ENCODE measurements at places on chromosomes 12 and 14. TPM values are rescaled to one million over a fixed set of nuclear protein-coding genes. Genes with fewer than 3 reads are reported as not detected.

GLI1 gene
- 6.4 TPM for total RNA-seq

- H3K27ac ChIP-seq: no peak overlapping the region
- no peak overlapping the region for H3K4me3 ChIP-seq
- DNase-seq: no peak
- no peaks in the 10 kb centered on the region for H3K36me3 ChIP-seq
These were observed 68.9 kb downstream of the MOK start for GRCh38 chr14:102236026-102236425.

DNA sequence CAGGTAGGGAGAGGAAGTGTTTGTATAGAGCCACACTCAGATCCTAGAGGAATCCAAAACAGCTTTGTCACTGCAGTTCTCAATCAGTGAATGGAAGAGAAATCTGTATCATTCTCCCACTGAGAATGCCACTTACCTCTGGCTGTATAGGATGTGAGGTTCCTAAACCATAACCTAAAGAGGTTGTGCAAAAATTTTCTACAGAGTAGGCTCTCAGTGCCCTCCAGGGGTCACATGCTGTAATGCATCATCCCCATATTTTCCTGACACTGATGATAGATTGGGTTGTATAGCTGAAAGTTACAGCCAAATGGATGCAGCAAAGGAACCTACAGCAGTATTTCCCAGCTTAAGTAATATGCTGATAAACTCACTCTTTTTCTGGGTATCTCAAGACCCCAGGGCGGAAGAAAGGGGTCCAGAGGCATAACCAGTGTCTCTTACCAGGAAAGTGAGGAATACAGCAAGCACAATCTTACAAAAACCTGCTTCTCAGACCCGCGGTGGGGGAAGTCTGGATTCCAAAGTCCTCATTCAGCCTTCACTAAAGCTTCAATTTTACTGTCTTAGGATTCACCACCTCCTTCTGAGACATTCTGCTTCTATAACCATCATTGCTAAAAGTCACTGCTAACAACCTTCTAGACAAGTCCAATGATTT is 3.8 kb downstream of the BCDIN3D start:
- H3K4me1 ChIP-seq: peaks cover 12% of the 10 kb centered on the region
- no peaks in the 10 kb centered on the region for H3K27me3 ChIP-seq
- H3K36me3 ChIP-seq: no peaks in the 10 kb centered on the region
- H3K27ac ChIP-seq: no peak overlapping the region
- peak; percentile 22 for DNase-seq
- H3K4me3 ChIP-seq: no peak overlapping the region

- H3K4me1 ChIP-seq: no peaks in the 10 kb centered on the region
- DNase-seq: no peak
- H3K27ac ChIP-seq: no peak overlapping the region
- peaks cover 20% of the 10 kb centered on the region for H3K27me3 ChIP-seq
- no peak overlapping the region for H3K4me3 ChIP-seq
These were observed 9.2 kb downstream of the MYO1A start for GRCh38 chr12:57040750-57041149.

GRCh38 chr12:24496755-24497154 is 452.1 kb downstream of the BCAT1 start:
- no peaks in the 10 kb centered on the region for H3K4me1 ChIP-seq
- H3K4me3 ChIP-seq: no peak overlapping the region
- H3K36me3 ChIP-seq: no peaks in the 10 kb centered on the region
- no peak overlapping the region for H3K27ac ChIP-seq
- DNase-seq: no peak
- H3K27me3 ChIP-seq: no peaks in the 10 kb centered on the region

- no peak overlapping the region for H3K27ac ChIP-seq
- H3K4me1 ChIP-seq: 0 out of 2 replicates have a peak, but pooled peaks cover 4% of the 10 kb centered on the region
- H3K4me3 ChIP-seq: no peak overlapping the region
- H3K36me3 ChIP-seq: no peaks in the 10 kb centered on the region
- no peaks in the 10 kb centered on the region for H3K27me3 ChIP-seq
These were observed 353.0 kb downstream of the CCDC91 start for GRCh38 chr12:28543021-28543890.

DCP1B gene
- 13.8 TPM for total RNA-seq

DNA sequence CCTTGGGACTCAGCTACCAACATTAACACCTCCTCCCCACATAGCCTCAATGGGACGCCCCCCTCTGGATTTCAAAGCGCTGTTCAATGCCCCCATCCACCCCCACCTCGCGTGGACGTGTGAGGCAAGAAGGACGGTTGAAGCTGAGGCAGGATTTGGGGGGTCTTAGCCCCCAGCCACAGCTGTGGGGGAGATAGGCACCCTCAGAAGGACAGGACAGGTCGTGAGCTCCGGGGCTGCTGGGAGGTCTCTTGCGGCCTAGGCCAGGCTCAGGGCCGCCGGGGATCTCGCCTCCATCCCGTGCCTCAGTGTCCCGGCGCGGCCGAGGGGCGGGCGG is 8.3 kb upstream of the SP7 start:
- H3K4me3 ChIP-seq: peak overlapping the region; percentile 68
- H3K27ac ChIP-seq: no peak overlapping the region
- H3K4me1 ChIP-seq: peaks cover 11% of the 10 kb centered on the region
- H3K27me3 ChIP-seq: no peaks in the 10 kb centered on the region
- DNase-seq: no peak

- no peak overlapping the region for H3K27ac ChIP-seq
- H3K36me3 ChIP-seq: no peaks in the 10 kb centered on the region
- H3K4me3 ChIP-seq: no peak overlapping the region
- no peak for DNase-seq
- H3K4me1 ChIP-seq: no peaks in the 10 kb centered on the region
These were observed 103.2 kb upstream of the EVL start for GRCh38 chr14:99961826-99962518.

- DNase-seq: no peak
- H3K36me3 ChIP-seq: no peaks in the 10 kb centered on the region
- no peaks in the 10 kb centered on the region for H3K4me1 ChIP-seq
- H3K27me3 ChIP-seq: no peaks in the 10 kb centered on the region
These were observed 25.0 kb upstream of the NPAS3 start for GRCh38 chr14:32913725-32914124.

CLEC7A gene
- not detected for total RNA-seq

A2M gene
- total RNA-seq: 3.0 TPM

- H3K4me3 ChIP-seq: no peak overlapping the region
- no peaks in the 10 kb centered on the region for H3K4me1 ChIP-seq
- no peaks in the 10 kb centered on the region for H3K27me3 ChIP-seq
- no peak overlapping the region for H3K27ac ChIP-seq
- 0 out of 2 replicates have a peak, but pooled peaks cover 2% of the 10 kb centered on the region for H3K36me3 ChIP-seq
These were observed 13.0 kb downstream of the TTC8 start for GRCh38 chr14:88837495-88837894.

DNA sequence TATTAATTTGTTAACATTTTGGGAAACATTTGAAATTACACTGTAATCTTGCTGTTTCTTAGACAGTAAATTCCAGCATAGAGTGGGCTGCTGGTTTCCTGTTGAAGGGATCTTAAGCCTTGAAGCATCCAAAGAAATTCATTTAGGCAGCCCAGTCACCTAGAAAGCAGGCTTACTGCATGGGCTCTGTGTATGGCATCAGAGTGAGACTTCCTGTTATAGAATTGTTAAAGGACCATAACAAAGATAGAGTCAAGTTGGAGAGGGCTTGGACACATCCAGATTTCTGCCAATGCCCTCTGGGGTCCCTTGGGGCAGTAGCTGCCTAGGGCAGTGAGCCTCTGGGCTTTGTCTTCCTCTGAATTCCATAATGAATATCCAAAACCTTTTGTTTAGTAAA is 149.2 kb downstream of the DYRK2 start:
- H3K36me3 ChIP-seq: no peaks in the 10 kb centered on the region
- H3K27me3 ChIP-seq: no peaks in the 10 kb centered on the region
- H3K4me1 ChIP-seq: no peaks in the 10 kb centered on the region
- H3K27ac ChIP-seq: no peak overlapping the region

GRCh38 chr12:8734873-8735381 is 37.1 kb downstream of the RIMKLB start:
- no peaks in the 10 kb centered on the region for H3K27me3 ChIP-seq
- H3K27ac ChIP-seq: no peak overlapping the region
- no peak overlapping the region for H3K4me3 ChIP-seq

DNA sequence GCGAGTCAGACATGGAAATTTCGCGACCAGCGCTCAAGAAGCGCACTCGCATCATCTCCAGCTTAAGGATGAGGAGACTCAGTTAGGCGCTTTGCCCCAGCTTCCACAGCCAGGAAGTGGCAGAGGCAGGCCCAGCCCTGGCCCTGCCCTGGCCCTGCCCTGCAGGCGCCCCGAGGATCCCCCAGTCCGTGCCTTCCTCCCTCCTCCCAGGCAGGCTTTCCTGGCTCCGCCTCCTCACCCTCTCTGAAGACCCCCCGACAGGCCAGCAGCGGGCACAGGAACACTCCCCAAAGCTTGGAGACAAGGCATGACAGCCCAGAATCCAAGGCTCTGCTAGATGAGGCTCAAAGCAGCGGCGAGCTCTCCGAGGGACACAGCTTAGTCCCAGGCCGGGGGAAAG is 25.1 kb downstream of the UBR7 start:
- peaks cover 10% of the 10 kb centered on the region for H3K36me3 ChIP-seq
- H3K4me1 ChIP-seq: no peaks in the 10 kb centered on the region
- H3K27me3 ChIP-seq: no peaks in the 10 kb centered on the region
- H3K27ac ChIP-seq: no peak overlapping the region
- no peak for DNase-seq

- H3K4me3 ChIP-seq: no peak overlapping the region
- no peaks in the 10 kb centered on the region for H3K36me3 ChIP-seq
- H3K27me3 ChIP-seq: no peaks in the 10 kb centered on the region
- H3K27ac ChIP-seq: no peak overlapping the region
These were observed 8.1 kb downstream of the LRRC43 start for GRCh38 chr12:122190842-122191668.

DNA sequence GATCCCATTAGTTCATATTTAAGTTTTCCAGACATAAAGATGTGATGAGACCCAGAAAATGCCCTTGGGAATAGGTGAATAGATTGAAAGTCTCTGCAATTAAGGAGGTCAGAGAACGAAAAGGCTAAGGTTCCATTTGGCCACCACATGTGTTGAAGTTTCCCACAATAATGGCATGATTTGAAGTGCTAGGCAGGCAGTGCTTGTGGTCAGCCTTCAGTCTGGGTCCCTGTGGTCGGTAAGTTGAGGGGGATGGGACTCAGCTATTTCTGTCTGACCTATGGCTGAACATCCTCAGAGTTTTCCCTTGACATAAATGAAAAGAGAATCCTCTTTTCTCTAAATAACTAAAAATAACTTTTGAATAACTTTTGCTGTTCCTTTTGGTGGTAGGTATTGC is 92.4 kb downstream of the PELI2 start:
- no peak overlapping the region for H3K27ac ChIP-seq
- H3K27me3 ChIP-seq: peaks cover 55% of the 10 kb centered on the region
- no peak for DNase-seq
- no peaks in the 10 kb centered on the region for H3K4me1 ChIP-seq
- H3K36me3 ChIP-seq: no peaks in the 10 kb centered on the region

BEGAIN gene
- total RNA-seq: 8.5 TPM

DNA sequence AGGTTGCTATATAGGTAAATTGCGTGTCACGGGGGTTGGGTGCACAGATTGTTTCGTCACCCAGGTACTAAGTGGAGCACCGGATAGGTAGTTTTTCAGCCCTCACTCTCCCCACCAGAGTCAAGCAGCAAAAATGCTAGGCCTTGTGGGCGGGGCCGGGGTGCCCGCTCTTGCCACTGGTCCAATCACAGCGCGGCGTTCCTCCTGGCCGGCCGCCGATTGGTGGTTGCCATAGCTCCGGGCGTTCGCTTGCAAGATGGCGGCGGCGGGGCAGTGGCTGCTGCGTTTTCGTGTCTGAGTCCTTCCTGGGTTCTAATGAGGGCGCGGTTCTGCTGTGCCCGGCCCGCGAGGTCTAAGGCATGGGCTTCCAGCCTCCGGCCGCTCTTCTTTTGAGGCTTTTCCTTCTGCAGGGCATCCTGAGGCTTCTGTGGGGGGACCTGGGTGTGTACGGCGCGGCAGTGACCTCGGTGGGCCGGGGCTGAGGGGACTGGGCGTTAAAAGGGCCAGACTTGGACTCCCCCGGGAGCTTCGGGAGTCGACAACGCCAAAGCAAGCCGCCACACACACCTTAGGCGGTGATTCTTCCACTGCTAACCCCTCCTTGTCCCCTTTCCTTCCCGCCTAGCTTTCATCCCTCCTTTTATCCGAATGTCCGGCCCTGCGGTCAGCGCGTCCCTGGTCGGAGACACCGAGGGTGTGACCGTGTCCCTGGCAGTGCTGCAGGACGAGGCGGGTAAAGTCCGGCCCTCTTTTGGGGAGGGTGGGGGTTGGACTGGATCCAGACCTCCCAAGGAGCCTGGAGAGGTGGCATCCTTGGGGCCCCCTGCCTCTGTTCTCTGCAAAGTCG is at the start of gene TCTN2:
Gene TCTN2, plus strand, starts transcription at position 232 of the 847 bp plus-strand sequence. Its CDS starts 128 bp downstream, at position 360.
- H3K4me3 ChIP-seq: peak within 1 kb of the TSS; percentile 73
- no peaks in the 10 kb centered on the region for H3K27me3 ChIP-seq
- H3K27ac ChIP-seq: 0 out of 2 replicates have a peak within 1 kb of the TSS, but pooled peaks have one; percentile 30
- no peaks in the 10 kb centered on the region for H3K36me3 ChIP-seq
- H3K4me1 ChIP-seq: peaks cover 9% of the 10 kb centered on the region
- DNase-seq: peak; percentile 74

DNA sequence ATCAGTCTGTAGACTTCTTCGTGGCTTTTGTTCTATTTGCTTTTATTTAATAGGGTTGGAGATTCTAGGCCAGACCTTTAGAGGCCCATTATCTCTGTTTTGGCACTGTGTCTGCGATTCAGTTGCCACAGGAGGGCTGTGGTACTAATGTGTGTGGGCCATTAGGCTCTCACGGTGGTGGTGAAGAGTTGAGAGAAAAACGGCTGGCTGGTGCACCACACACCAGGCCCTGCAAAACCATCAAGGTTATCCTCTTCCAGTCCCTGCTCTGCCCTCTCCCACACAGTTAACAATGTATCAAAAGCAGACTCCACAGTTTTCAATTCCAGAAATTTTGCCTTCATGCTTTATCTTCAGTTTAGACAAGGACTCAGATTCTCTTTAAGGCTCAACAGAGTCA is 97.7 kb downstream of the MYF5 start:
- no peaks in the 10 kb centered on the region for H3K36me3 ChIP-seq
- DNase-seq: no peak
- no peaks in the 10 kb centered on the region for H3K4me1 ChIP-seq

MGAT4C gene
- total RNA-seq: not detected

DNA sequence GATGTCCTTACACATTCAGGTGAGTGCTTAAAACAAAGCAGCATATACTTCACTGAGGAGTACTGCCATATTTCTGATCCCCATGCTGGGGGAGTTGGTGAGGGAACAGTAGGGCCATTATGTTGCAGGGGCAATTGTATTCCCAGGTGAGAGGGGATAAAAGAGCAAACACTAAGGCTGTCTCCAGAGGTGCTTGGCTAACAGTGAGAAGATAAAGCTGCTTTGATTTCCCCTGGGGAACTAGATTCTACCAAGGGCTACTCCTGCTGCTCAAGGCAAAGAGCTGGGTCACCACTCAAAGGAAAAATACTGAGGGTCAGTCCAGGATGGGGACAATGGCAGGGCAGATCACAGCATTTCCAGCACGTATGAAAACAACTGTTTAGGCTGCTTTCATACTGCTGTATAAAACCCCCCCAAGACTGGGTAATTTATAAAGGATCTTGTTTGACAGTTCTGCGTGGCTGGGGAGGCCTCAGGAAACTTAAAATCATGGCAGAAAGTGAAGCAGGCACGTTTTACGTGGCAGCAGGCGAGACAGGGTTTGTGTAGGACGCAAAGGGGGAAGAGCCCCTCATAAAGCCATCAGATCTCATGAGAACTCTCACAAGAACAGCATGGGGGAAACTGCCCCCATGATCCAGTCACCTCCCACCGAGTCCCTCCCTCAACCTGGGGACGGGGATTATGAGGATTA is 47.8 kb upstream of the OR5AU1 start:
- no peak for DNase-seq
- H3K36me3 ChIP-seq: peaks cover 30% of the 10 kb centered on the region
- H3K4me1 ChIP-seq: no peaks in the 10 kb centered on the region
- H3K27ac ChIP-seq: no peak overlapping the region

All from HCT116 (cell line).